Activated T-helper 9 cell treated with anti-CD3 and anti-CD28 coated beads, Interleukin-2, amount 50 U/mL, for 16 hours (primary cell): ENCODE measurements at places on chromosomes 6 and 20.

GRCh38 chr6:37990762-37991525, 171.4 kb downstream of the ZFAND3 start:
- no peak for DNase-seq

DNA sequence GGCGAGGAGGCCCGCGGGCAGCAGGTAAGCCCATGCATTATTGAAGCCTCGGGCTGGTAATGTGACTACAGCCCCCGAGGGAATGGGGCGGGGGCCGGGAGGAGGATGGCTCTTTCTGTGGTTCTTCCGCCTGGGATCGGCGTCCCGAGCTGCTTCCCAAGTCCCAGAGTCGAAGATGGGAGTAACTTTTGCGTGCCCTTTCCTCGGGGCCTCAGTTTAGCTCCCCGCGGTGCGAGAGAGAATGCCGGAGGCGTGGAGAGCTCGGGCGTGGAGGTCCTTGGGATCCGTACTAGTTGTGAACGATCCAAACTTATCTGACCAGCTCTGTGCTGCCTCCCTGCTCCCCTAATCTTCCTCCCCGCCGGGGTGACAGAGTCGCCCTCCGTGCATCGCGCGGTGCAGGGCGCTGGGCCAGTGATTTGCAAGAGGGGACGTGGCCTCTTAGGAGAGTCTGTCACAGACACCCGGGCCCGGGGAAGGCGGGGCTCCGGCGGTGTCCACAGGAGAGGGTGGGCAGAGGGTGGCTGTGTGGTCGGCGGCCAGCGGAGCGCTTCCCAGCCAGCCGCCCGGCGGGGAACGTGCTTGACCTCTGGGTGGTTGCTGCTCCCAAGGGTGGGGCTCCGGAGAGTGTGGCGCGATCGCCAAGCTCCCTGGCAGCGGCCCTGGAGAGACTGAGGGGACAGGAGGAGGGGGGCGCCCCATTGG, 815 bp downstream of the UTRN start:
- no peak for DNase-seq

GRCh38 chr20:58891718-58892140, 39.2 kb downstream of the GNAS start:
- DNase-seq: peak; percentile 17

DNA sequence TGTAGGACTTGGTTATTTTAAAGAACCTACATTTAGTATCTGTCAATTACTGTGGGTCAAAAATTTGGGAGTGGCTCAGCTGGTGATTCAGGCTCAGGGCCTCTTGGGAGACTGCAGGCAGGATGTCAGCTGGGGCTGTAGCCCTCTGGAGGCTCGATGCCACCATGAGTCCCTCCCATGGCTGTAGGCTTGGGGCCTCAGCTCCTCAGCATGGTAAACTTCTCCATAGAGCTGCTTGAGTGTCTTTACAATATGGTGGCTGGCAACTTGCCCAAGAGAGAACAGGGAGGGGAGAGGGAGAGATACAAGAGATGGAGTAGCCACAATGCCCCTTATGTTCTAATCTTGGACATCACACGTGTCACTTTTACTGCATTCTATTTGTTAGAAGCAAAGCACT, 470.4 kb downstream of the CDH26 start:
- DNase-seq: no peak

- DNase-seq: no peak
Observed at GRCh38 chr6:157060440-157060952, 262.8 kb downstream of the TMEM242 start.

DNA sequence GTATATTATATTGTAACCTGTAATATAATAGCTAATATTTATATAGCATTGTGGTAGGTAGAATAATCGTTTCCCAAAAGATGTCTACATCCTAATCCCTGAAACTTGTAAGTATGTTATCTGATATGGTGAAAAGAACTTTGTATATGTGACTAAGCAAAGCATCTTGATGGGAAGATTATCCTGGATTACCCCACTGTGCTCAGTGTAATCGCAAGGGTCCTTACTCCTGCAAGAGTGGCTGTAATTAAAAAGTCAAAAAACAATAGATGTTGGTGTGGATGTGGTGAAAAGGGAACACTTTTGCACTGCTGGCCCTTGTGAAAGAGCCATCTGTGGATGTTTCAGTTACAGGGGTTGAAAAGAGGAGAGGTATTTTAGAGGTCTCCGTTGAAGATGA, 95.2 kb downstream of the EDN1 start:
- DNase-seq: no peak

DNA sequence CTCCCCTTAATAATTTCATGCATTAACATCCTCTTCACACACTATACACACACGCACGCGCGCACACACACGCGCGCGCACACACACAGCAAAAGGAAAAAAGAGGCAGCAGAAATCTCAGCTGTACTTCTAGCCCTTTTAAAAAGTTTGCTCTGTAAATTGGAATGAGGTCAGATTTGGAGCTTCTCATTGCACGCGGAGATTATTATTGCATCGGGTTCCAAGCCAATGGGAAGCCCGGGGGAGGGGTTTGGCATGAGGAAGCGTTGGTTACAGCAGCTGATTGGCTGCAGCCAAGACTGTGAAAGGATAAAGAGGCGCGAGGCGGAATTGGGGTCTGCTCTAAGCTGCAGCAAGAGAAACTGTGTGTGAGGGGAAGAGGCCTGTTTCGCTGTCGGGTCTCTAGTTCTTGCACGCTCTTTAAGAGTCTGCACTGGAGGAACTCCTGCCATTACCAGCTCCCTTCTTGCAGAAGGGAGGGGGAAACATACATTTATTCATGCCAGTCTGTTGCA, at the start of gene SOX4:
TSS of gene SOX4 (plus strand) at position 340 of the 515 bp plus-strand sequence. CDS start 784 bp downstream, outside the sequence.
- no peak for DNase-seq

DNA sequence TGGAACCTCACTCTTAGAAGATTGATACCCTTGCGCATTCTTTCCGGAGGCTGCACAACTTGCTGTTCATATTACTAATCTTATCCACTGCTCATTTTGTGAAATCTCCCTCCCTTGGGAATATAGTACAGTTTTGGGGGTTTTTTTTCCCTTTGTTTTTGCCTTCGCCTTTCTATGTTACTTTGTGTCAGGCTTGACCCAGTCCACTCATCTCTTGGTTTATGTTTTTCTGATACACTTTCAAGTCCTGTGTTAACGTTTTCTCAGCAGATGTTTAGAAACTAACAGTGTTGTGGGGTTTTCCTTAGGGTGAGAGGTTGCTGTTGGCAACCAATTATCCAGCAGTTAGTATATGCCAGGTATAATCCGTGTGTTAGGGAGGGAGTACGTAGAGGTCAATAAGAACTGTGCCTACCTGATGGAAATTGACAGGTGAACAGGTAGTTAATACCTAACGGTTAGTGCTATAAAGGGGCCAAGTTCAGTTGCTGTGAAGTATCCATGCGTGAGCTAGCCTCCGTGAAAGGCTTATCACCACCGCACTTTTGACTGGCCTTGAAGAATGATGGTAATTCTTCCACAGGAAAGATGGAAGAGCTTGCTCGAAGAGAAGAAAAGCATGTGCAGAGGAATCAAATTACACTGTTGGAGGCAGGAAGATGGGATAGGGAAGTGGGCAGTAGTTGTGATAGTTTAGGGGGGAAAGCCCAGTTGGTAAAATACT, 1.4 kb downstream of the NFYA start:
- no peak for DNase-seq

DNA sequence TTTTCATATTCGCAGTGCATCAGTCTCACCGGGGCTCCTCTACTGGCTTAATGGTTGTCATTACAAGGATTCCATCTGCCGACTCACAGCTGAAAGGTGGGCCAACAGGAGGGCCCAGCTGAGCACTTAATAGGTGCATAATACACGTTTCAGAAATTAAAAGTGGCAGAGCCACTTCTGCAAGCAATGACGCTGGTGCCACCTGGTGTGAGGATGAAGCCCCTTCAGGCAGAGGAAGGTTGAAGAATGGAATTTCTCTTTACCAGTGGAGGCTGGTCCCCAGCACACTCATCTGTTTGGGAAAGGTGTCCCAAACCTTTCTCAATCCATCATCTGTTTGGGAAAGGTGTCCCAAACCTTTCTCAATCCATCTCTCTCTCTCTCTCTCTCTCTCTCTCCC, 8.2 kb upstream of the STMND1 start:
- no peak for DNase-seq

GRCh38 chr6:37225350-37226169, 32.0 kb upstream of the TBC1D22B start:
- no peak for DNase-seq

DNA sequence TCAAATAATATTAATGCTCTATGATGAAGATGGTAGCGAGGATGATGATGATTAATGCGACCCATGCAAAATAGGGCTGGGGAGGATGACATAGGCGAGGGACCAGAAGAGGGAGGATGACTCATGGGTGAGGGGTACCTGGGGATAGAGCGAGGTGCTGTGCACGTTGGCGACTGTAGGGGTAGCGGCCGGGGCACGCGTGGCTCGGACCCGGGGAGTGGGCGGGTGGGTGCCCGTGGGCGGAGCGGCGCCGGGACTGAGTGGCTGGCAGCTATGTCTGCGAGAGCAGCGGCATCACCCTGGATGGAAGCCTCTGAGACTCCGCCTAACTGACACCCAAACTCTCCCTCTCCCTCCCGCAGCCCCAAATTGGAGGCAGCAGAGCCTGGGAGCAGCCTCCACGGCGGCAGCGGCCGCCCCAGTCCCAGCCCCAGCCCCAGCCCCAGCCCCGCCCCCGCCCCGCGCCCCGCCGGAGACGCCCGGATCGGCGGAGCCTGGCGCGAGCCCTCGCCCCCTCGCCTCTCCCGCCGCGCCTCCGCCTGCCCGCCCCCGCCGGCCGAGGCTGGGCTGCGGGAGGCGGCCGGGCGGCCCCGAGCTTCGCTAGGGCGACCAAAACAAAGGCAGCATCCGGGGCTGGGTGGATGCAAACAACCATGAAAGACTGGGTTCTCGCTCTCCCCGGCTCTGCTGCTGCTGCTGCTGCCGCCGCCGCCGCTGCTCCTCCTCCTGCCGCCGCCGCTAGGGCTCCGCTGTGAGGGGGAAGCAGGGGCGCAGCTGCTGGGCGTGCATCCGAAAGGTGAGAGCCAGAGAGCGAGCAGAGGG, at the start of gene RIMS1:
TSS of gene RIMS1 (plus strand) at position 367 of the 822 bp plus-strand sequence. CDS start 474 bp downstream, outside the sequence.
- DNase-seq: no peak

DNA sequence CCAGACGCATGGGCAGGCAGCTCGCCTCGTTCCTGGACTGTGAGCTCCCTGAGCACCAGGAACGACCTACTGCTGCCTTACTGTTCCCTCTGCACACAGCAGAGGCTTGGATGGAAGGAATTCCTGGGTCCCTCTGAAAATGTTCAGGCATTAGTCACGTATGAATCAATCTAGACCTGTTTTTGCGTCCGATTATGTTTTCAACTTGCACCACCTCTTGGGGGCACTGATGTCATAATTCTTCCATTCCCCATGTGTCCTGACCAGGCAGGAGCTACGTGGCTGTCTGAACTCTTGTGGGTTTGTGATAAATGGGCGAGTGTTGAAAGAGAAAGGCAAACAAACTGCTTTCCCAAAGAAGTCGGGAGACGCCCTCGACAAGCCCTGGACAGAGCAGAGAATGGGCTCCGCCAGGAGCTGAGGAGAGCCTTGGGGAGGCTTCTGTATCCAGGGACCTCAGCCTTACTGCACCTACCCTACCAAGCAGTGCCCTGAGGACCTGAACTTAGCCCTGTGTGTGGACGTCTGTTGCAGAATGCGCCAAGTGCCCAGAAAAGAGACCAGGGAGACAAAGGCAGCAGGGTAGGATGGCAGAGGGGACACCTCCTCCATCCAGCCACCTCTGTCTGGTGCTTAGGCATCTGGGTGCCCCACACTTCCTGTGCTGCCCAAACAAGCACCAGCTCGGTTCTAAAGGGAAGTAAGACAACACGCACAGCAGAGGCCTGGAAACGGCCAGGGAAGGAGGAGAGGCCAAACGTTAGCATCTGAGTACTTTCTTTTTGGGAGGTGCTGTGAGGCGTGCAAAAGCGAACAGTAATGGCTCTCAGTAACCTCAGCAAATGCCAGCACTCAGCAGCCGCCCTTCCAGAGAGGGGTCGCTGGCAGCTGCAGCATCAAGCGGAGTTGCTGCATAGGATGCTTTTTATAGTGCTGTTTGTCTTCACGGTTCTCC, 124.2 kb downstream of the LY86 start:
- DNase-seq: no peak

DNA sequence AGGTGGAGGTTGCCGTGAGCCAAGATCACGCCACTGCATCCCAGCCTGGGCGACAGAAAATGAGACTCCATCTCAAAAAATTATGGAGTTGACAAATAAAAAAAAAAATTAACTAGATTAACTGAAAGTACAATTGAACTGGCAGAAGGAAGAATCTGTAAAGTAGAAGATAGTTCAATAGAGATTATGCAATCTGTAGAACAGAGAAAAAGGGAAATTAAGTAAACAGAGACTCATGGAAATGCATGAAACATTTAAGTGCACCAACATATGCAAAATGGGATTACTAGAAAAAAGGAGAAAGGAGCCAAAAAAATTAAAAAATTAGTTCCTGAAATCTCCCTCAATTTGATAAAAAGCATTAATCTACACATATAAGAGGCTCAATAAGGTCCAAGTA, 188.8 kb upstream of the KHDRBS2 start:
- DNase-seq: no peak

GRCh38 chr20:39152126-39152525, 190.0 kb downstream of the DHX35 start:
- no peak for DNase-seq

DNA sequence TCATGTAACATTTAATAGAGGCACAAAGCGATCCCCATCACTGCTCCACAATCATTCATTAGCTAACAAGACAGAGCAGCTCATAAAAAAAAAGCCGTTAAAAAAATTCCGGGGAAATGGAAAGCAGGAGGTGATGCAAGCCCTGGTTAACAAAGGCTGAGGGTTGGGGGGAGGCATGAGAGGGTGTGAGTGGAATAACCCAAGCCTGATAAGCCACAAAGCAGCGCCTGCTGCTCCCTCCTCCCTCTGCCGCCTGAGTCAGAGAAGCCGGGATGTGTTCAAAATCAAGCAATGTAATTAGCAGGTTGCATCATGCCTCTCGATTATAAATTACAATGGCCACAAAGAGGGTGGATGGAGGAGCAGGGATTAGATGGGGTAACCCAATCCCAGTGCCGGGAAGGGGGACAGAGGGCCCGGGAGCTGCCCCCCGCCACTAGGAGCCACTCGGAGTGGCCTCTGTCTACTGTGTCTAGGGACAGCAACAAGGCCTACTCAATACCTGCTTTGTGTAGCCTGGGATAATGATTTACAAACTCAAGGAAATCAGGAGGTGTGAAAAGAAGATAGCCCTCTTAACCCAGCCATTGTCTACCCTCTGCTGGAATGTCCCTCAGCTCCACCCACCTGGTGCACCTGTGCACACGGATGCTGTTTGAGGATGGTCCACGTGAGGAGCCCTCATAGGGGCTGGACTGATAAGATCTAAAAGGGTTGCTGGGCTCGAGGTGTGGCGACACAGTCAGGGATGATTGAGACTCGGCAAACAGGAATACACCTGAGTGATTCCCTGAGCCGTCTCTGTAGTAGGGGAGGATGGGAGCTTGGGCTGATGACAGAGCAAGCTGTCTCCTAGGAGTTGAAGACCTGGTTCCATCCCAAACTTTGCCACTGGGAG, 156.9 kb downstream of the VEGFA start:
- no peak for DNase-seq
